Stimulated activated CD8-positive, alpha-beta memory T cell treated with anti-CD3 and anti-CD28 coated beads, Interleukin-4, amount 100 ng/mL, for 48 hours (primary cell): ENCODE measurements at places on chromosomes 11 and 22.

GRCh38 chr22:46406349-46406748 lies 70.8 kb downstream of the TRMU start:
- no peak for DNase-seq

GRCh38 chr11:83002053-83002452 lies 69.6 kb downstream of the RAB30 start:
- peak; percentile 54 for DNase-seq

GRCh38 chr22:20107471-20107901 lies 8.4 kb upstream of the RANBP1 start:
- DNase-seq: no peak

- no peak for DNase-seq
Observed at GRCh38 chr11:104134745-104135144, 29.2 kb downstream of the PDGFD start.

GRCh38 chr22:43698403-43698802 lies 113.7 kb downstream of the EFCAB6 start:
- no peak for DNase-seq

DNA sequence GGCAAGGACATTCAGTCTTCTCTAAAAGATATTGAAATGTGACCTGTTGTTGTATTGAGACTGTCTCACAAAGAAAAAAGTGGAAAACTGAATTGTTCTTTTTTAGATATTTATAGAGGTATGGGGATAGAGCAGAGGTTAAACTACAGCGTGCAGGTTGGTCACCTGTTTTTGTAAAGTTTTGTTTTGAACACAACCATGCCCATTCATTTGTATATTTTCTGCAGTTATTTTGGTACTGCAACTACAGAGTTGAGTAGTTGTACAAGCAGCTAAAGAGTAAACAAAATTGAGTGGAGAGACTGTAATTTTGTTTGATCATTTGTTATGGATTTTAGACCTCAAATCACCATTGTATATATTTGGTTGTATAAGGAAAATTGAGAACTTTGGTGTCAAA lies 11.3 kb downstream of the EED start:
- DNase-seq: no peak

DNA sequence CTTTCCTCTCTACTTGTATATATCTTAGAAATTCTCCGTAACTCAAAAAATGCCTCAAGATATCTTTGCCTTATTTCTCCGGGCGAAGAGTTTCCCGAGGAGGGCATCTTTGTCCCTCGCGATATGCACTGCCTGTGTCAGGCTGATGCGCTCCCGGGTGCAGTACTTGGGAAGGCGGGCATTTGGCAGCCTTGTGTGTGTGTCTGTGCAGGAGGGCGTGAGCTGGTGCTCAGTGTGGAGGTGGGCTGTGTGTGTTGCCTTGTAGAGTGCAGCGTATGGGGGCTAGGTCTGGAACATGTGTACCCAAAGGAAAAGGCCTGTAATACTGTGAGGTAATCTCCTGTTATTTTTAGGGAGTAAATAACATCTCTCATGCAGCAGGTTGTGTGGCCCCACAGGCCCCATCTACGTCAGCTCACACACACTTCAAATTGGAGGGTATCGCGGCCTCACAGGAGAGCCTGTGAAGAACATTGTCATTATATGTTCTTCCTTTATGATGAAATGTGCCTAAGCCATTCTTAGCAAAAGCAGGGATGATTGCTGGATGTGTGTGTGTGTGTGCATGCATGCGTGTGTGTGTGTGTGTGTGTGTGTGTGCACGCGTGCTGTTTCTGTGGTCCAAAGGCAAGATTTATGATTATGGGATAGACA lies 77.5 kb downstream of the KCNJ1 start:
- DNase-seq: no peak

GRCh38 chr22:39907605-39908097 lies 6.8 kb downstream of the GRAP2 start:
- peak; percentile 44 for DNase-seq

DNA sequence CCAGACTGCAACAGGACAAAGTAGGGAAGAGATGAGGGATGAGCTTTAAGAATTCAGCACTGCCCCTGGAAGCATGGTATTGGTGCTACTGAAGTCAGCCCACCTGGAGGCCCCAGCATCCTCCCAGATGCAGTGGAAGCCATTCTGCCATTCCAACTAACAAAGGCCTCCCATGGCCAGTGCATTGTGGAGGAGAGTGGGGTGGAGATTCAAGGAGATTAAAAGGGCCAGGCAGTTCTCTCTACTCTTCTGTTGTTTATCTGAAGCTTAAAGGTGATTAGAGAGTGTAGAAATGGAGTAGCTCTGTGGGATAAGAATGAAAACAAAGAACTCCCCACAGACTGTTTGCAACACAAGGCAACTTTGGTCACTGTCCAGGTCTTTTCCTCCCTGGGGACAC lies 24.1 kb upstream of the TSKU start:
- no peak for DNase-seq

DNA sequence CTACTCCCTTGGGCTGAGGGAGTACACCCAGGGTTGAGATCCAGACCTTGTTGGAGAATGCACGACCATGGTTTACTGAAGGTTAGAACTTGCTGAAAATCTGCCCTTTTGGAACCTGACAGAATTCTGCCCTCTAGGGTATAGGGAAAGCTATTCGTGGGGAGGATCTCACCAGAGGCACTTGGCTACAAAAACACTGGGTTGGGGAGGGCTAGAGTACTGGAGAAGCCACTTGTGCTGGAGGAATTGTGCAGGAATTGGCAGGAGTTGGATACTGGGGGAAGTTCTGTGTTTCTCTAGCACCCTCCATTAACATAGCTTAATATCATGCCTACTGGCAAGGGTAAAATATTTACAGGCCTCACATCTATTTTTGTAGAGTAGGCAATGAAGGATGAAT lies 55.8 kb downstream of the PPME1 start:
- no peak for DNase-seq

- DNase-seq: no peak
Observed at GRCh38 chr11:86807360-86807759, 7.0 kb downstream of the PRSS23 start.

DNA sequence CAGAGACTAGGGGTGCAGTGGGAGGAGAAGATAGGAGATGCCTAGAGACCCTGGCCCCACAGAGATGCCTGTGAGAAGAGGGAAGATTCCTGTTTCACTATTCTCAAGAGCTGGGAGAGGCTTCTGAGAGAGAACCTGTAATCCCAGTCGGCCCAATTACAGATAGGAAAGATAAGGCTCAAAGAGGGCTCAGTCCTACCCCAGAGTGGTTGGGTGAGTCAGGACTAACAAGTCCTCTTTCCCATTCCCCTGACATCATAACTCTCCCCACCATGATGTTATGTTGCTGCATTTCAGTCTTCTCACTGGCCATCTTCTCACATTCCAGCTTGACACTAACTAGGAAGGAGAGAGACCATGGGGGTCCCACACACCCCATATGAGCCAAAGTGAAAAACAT lies 17.9 kb downstream of the ARHGEF12 start:
- no peak for DNase-seq

DNA sequence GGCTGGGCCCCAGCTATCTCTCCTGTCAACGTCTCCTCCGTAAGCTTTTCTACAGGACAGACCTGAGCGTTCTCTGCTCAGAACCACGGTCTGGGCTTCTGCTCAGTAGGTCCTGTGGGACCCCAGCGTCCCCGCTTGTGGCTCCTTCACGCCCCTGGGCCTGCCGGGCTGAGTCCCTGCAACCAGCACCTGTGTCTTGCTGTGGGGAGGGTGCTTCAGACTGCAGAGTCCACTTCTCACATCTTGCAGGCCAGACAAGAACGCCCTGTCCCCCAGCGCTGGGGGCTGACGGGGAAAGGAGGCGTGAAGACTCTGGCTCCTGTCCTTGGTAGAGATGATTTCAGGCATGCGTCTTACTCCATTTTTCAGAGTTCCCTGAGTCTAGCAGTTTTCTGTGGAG lies 1480.8 kb downstream of the BRD1 start:
- no peak for DNase-seq

DNA sequence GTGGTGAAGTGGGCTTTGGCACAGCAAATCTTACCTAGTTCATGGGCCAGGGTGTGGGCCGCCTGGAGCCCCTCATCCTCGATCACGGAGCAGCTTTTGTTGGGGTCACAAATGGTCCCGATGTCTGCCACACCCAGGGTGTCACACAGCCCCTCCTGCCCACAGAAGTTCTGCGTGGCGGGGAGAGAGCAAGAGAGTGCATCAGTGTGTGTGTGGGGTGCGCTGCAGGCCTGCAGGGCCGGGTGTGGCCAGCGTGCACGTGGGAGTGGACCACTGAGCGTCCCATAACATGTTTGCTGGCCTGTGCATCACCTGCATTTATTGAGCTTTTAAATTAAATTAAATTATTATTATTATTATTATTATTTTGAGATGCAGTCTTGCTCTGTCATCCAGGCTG lies 11.5 kb downstream of the ADAMTS8 start:
- DNase-seq: no peak

DNA sequence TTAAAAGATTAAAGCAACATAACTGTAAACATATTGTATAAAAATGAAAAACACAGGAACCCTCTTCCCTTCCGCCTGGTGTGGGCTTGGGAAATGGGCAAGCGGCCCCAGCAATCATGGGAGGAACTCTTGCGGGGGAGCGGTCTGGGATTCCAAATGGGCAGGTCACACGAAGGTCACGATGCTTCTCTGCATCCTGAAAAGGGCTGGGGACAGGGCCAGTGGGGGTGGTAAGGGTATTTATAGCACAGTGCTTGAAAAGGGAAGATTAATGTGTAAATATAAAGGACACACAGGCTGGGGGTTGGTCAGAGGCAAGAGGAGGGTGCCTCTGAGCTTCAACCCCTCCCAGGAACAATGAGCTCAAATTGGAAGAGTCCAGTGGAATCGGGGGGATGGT lies 46.9 kb upstream of the OR4B1 start:
- no peak for DNase-seq

- no peak for DNase-seq
Observed at GRCh38 chr11:73537969-73538368, 59.9 kb downstream of the FAM168A start.

DNA sequence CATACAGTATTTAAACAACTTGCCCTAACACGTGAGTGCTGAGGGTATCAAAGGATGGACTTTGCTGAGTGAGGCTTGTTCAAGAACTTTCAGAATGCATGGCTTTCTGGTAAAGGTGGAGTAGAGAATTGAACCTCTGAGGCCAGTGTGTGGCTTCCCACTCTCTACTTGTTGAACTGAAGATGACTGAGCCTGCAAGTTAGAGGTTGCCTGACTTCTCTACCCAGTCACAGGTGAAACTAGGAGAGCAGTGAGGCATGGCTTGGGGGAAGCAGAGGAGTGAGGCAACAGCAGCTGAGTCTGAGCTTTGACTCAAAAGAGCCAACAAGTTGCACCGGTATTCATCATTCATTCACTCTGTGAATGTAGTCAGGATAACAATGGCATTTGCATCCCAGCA lies 256.4 kb upstream of the SESN3 start:
- DNase-seq: peak; percentile 39

GRCh38 chr11:1829039-1829820 lies 5.6 kb upstream of the SYT8 start:
- DNase-seq: no peak

- DNase-seq: no peak
Observed at GRCh38 chr11:118658429-118659313, 20.8 kb downstream of the TREH start.

GRCh38 chr11:13674799-13675509 lies 6.5 kb downstream of the FAR1 start:
- DNase-seq: no peak

DNA sequence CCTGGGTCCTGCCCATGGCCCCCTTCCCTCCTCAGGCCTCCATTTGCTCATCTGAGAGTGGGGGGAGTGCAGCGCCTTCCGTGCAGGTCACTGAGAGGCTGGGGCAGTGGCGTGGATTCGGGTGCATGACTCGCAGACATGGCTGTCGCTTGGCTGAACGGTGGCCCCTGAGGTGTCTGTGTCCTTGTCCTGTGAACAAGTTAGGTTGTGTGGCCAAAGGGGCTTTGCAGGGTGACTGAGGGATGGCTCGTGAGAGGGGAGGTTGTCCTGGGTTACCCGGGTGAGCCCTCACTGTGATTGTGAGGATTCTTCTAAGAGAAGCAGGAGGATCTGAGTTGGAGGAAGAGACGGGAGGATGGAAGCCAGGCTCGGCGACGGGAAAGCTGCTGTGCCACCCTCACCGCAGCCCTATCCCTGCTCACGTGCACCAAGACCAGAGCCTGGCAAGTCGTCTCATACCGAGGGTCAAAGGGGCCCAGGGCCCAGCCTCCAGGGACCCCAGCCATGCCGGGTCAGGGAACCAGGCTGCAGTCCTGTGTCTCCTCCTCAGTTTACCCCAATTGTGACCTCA lies 79.1 kb downstream of the KCNQ1 start:
- DNase-seq: peak; percentile 17

- no peak for DNase-seq
Observed at GRCh38 chr11:103541186-103541795, 432.1 kb downstream of the DYNC2H1 start.

DNA sequence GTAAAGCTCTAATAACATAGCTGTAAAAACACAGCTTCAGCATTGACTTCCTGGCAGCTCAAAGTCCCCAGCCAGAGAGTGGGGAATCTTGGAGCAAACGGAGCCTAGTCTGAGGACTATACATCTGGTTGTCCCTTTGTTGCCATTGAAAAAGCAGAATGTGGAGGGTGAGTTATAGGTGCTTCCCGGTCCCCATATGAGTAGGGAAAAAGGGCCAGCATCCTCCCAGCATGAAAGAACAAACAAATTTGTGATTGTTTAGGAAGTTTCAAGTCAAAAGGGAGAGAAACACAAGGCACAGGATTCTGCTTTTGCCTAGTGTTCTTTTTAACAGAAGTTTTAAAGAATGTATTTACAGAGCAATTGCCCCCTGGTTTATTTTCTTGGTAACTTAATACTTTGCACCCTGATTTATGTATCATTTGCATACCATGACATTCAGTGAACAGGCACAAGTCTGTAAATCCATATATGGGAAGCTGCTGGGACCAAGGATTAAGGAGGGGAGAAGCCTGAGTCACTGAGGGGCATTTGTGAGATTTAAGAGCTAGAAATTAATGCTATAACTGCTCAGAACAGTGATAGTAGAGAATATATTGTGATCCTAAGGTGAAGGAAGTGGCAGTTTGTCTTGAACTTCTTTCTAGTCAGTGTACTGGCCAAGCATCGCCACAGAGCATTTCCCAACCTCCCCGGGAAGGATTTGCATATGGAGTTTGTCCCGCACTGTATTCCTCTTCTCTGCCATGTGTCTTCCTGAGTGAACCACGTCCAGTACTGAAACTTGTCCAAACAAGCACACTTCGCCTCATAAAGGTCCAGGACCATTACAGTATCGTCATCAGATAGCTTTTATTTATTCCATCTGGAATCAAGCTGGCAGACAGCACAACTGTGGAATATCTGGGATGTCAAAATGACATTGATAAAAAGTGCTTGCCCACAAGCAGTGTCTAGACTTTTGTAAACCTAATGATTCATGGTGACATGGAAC lies 103.0 kb downstream of the DBX1 start:
- DNase-seq: no peak

GRCh38 chr11:94629741-94630140 lies 62.6 kb downstream of the PIWIL4 start:
- no peak for DNase-seq

GRCh38 chr22:26174280-26174679 lies 5.0 kb downstream of the SEZ6L start:
- no peak for DNase-seq

GRCh38 chr22:37186997-37187522 lies 987 bp downstream of the C1QTNF6 start:
- DNase-seq: no peak
